C1 segment of cervical spinal cord (tissue), 14 donors: ENCODE measurements at places on chromosomes 5 and 9.

- no peak for DNase-seq
Observed at GRCh38 chr5:74540622-74541021, 99.9 kb downstream of the ENC1 start.

GRCh38 chr5:115930630-115931337 lies 31.5 kb upstream of the LVRN start:
- no peak for DNase-seq

DNA sequence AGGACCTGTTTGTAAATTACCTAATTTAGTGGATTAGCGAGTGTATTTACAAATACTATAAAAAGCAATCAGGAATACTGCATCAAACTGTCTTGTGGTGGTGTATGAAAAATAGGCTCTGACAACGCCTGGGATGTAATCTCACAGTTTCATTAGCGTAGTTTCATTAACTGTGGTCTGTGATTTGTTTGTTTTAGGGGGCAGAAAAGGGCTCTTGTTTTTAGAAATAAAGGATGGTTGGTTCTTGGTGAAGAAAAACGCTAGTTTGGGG lies 1.4 kb downstream of the SLC44A1 start:
- no peak for DNase-seq

GRCh38 chr5:5341531-5342292 lies 80.8 kb upstream of the ICE1 start:
- DNase-seq, result no peak

DNA sequence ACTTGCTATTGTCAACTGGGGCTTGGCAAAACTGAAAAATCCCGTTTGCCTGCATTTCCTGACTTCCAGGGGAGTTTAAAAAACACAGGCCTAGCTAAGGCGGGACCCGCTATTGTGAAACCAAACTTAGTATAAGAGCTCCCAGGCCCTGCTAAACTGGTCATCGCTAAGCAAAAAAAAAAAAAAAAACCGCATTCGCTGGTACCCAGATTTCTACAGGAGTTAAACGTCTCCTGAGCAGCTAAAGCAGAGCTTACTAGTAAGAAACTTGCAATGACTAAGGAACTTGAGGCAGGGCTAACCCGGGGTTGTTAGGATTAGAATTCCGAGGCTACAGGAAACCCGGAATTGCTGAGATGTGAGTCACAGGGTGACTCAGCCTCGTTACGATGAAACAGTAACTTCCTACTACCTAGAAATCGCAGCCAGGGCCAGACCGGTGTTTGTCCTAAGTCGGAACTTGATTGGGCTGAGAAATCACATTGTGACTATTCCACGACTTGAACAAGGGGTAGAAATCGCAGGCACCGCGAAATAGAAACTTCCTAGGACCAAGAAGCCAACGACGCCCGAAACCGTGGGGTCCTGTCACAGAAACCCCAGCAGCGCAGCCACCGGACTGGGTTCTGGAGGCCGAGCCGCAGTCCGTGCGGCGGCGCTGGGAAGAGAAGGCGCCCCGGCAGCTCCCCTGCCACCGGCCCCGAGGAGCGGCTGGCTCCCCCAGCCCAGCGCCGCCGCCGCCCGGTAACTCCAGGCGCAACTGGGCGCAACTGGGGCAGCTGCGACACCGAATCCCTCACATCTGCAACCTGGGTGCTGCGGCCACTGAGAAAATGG lies 89.4 kb downstream of the ANXA2R start:
- no peak for DNase-seq

GRCh38 chr5:60814498-60814897 lies 29.6 kb downstream of the ELOVL7 start:
- no peak for DNase-seq

DNA sequence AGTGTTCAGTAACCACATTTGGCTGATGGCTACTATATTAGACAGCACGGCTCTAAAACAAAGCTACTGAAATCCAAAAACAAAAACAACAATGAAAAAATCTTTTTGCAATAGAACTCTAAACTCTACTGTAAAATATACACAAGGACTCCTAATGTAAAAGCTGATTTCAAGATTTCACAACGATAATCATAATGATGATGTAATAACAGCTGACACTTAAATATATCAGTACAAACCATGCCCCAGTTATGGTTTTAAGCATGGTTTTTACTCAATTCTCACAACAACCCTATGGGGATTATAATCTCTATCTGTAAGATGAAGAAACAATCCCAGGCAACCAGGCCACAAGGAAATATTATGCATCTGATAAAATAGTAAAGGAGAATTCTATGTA lies 3.3 kb downstream of the ZNF300 start:
- DNase-seq, result no peak

DNA sequence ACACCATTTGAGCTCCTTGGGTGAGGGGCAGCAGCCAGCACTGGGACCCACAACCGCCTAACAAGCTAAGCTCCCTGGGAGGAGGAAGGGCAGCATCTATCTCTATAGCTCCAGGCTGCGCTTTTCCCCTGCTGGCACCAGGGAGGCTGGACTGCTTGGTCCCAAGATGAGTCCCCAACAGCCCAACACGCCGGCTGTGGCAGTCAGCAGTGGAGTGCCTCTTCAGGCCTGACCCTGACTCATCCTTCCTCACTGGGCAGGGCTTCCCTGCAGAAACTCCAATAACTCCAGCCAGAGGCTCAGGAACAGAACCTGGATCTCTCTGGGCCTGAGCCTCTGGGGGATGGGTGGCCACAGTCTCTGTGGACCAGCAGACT lies 113.7 kb upstream of the ADAMTS16 start:
- DNase-seq, result no peak
